Stimulated activated CD8-positive, alpha-beta memory T cell treated with anti-CD3 and anti-CD28 coated beads, Interleukin-7, amount 100 ng/mL, for 1 hour (primary cell): ENCODE measurements at places on chromosomes 6 and 20.

DNA sequence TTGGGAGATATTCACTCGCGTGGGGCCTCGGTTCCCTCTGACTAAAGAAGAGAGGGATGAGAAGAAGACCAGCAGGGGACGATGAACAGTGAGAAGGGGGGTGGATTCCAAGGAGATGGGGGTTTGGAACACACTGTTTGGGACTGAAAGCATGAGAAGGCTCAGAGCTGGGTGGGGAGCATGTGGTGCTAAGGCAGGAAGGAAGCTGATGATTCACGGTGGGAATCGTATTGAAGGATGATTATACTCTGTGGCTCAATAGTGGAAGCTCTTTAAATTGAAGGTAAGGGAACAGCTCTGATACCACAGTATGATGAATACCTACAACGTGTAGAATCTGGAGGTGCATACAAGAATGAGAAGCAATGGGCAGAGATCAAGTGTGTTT is 117.5 kb upstream of the KCNK16 start:
- DNase-seq, result no peak

- no peak for DNase-seq
These were observed 165.8 kb downstream of the ZFAND3 start for GRCh38 chr6:37985355-37985754.

DNA sequence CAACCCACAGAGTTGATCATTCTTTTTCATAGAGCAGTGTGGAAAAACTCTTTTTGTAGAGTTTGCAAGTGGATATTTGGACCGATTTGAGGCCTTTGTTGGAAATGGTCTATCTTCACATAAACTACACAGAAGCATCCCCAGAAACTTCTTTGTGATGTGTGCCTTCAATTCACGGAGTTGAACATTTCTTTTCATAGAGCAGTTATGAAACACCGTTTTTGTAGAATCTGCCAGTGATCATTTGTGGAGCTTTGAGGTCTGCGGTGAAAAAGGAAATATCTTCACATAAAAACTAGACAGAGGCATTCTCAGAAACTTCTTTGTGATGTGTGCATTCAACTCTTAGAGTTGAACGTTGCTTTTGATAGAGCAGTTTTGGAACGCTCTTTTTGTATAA is 618.4 kb upstream of the ZNF337 start:
- no peak for DNase-seq

DNA sequence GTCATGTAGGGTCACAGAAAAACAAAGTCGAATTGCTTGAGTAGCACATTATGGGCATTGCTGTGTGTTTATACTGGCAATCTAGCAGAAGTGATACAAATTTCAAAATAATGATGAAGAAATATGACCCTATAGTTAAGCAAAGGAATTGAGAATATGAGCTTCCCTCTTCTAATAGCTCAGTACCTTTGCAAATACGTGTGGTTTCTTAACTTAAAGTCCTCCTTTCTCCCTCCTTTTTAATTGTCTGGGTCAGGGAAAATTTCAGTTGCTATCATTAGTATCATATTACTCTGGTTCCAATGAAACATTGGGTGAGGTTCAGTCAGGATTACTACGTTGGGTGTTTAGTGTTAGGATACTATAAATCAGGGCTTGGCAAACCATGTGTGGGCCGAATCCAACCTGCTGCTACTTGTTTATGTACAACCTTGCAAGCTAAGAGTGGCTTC is 166.8 kb upstream of the CARMIL1 start:
- no peak for DNase-seq

DNA sequence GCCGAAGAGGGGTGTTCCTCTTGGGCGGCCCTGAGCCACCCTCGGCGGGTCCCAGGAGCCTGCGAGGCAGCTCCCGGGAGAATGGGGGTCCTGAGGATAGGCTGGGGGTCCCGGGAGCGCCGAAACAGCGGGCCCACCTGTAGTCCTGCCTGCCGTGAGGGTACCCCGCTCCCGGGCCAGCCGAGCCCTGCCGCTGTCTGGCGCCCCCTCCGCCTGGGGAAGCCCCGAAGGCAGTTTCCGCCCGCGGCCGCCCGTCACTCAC is 280 bp downstream of the SPATA2 start:
- no peak for DNase-seq

- no peak for DNase-seq
These were observed 232.7 kb downstream of the DLL1 start for GRCh38 chr6:170057961-170058877.

DNA sequence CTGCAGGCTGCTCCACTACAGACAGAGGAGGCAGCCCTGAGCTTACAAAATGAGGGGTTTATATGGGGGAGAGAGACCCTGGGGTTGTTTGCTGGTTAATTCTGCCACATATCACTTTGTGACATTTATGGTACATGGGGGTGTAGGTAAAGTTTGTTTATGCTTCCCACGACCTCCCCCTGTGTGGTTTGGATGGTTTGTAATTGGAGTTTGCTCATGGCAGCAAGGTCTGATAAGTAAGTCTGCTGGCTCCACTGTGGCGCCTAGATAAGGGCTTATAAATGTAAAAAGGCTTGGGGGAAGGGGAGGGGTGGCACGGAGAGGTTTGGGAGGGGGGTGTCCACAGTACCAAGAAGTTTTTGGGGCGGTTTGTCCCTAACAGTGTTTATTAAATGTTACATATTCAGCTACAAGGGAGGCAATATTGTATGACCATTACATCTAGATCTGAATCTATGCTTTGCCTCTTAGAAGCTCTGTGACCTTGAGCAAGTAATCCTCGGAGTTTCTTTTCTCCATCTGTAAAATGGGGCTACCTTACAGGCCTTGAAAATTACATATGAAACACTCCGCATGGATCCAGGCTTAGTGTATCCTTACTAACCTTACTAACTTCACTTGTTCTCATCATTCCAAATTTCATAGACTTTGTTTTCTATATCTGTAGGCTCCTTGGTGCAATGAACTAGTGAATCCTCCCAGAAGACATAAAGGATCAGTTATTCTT is 204.8 kb upstream of the NOX3 start:
- DNase-seq, result no peak

DNA sequence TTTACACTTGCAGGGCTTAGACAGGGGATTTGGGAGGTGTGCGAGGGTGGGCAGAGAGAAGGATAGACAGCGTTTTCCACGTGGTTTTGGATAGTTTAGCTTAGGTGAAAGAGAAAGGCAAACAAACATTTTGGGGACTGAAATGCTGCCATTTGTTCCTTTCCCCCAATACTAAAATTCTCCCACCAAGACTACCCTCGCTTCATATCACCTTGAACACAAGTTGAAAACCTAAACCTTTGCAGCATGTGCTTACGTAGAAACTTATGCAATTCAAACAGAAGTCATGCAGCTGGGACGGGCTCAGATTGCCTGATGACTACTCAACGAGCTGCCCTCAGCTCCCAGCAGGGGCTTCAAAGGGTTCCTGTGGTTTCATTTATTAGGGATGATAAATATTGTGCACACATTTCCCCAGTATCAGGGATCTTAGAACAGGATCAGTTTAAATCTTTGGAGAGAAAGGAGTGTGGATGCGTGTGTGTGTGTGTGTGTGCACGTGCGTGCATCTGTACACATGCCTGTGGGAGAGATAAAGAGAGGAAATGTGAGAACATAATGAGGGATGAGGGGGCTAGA is 77.3 kb downstream of the SLC22A23 start:
- no peak for DNase-seq

DNA sequence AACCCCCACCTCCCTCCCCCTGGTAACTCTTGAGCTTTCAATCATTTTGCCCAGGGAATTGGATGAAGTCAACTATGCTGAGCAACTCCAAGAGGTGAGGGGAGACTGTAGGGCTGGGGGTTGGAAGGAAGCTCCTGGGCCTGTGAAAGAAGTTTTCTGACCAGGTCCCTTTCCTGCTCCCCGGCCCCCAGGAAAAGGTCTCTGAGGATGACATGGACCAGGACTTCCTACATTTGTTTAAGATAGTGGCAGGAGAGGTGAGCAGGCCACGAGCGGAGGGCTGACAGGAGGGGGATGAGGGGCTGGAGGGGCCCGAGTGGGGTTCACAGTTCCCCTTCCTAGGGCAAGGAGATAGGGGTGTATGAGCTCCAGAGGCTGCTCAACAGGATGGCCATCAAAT is 21.8 kb downstream of the CAPN11 start:
- no peak for DNase-seq

- DNase-seq, result no peak
These were observed 261.4 kb downstream of the SLC35F1 start for GRCh38 chr6:118168421-118168820.
